ENCODE measurements at places on chromosomes 2 and 18.

GRCh38 chr2:41326851-41327250, 721.0 kb upstream of the PKDCC start:
- no peak for DNase-seq

GRCh38 chr2:10383960-10384734, 64.0 kb downstream of the ODC1 start:
- DNase-seq, result no peak

DNA sequence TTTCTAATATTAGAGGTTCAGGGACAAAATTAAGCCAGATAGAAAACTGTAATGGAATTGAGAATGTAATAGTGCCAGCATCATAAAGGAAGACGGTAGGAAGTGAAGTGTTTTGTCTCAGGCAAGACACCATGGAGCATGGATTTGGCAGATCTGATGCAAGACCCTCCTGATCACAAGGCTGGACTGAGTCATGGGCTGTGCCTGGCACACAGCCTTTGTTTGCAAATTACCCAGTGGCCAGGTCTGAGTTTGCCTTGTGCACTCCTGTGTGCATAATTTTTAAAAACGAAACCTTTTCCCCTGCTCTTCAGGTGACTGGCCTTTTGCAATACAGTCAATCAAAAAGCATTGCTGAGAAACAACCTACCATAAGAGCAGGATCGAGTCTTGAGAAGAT, 2.0 kb upstream of the UPP2 start:
- DNase-seq, result peak; percentile 31

GRCh38 chr2:161044921-161045320, 115.3 kb upstream of the TANK start:
- no peak for DNase-seq

GRCh38 chr2:11940799-11941198, 194.4 kb downstream of the LPIN1 start:
- DNase-seq, result no peak

DNA sequence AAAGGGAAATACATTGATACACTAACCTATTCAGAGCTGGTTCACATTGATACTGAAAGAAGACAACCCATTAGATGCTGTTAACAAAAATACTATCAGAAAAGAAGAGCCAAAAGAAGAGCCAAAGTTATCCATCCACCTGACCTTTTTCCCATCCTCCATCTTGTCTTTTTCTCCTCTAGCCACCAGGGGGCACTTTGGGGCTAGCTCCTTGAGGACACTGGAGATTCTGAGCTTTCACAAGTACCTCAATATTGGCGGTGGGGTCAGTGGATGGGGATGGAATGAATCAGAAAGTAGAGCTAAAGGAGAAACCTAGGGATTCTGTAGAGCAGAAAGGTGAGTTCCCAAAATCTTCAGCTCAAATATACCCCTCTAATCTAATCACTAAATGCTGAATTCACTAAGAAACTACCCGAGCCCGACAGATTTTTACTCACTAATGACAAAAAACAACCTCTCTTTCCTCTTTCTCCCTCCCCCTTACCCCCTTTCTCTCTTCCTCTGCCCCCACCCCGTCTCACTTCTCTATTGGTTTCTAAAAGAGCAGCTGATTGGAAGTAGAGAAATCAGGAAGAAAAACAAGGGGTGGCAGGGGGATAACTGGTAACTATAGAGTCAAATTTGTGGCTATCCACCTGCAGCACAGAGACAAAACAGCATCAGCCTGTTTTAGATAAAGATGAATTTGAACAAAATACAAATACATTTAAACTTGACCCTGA, 203.3 kb downstream of the TCF4 start:
- peak; percentile 58 for DNase-seq

- DNase-seq, result peak; percentile 23
Measured at GRCh38 chr2:214135966-214136365, 274.9 kb upstream of the VWC2L start.

DNA sequence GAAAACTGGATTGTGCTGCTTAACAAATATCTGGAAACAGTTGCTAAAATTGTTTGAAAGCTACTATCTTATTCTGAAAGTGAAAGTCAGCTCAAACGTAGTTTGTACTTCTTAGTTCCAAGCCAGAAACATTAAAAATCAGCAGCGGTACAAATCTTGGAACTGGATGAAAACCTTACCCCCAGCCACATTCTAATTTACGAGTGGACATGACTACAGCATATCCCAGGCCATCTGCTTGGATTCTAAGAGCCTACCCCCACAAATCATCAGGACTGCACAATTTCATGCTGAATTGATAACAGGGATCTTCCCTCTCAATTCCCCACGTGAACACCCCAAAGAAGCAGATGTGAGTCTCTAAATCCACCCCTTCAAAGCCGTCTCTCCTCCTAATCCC, 158.7 kb upstream of the NCKAP5 start:
- DNase-seq, result no peak

DNA sequence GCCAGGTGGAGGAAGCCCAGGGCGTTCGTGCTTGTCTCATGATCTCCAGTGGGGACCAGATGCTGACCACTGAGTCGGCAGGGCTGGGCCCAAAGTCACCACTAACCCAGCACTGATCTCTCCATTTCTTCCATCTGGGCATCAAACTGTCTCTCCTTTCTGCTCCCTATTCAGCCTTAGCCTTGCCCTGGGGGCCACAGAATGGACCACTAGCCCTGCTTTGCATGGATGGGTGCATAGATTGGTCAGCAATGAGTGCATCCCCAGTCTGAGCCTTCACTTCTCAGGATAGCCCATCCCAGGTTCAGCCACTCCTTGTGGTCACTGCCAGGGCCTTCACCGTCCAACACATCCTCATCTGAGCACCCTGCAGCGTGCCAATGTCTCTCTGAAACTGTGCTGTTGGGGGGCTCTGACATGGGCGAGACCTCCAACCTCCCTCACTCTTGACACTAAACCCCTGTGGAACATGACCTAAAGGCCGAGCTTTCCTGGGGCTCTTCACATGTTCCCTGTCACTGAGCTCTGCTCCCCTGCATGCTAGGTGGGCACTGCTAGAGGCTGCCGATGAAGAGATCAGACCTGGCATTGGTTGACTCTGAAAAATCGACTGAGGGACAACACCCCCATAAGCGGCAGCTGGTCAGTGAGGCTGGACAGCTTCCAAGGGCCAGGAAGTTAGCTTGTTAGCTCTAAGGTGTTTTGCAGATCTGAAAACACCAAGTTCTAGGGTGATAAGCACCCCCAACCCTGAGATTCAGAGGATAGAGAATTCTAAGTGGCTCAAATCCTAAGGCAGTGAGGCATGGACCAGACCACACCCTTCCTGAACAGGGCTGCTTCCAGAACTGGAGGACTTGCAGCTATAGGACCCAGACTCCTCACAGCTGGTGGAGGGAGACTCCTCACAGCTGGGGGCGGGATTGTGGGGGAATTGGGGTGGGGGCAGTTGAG, 61.7 kb downstream of the HS1BP3 start:
- DNase-seq, result no peak

DNA sequence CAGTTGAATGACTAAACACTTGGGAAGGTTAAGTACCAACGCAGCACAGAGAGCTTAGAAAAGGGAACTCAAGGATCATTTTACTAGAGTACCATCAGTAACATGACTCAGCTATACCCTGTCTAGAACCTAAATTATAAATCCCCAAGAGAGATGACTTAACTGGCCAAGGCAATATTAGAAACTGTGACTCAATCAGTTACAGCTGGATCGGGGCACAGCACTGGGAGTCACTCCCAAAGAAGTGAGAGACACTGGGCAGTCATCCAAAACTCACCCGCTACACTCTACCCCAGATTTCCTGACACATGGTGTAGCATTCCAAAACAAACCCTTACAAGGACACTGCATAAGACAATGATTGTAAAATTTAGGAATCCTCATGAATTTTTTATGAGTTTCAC, 17.7 kb downstream of the IWS1 start:
- peak; percentile 100 for DNase-seq

DNA sequence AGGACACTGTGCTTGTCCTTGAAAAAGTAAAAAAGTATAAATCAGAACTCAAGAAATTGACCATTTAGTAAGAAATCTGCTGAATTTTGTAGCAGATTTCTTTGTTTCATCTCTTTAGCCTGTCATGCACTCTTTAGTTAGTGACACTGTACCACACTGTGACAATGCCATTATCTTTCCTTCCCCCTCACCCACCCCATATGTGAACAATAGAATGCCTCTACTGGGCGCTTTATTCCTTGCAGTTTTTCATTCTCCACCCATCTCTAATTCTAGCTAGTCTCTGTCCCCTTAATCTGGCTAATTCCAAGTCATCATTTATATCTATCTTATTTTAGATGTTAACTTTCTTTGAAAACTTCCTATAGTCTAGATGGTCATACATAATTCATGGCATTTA, 241.0 kb downstream of the LRP1B start:
- DNase-seq, result no peak

- DNase-seq, result no peak
Measured at GRCh38 chr2:194328456-194328855, 1328.6 kb upstream of the SLC39A10 start.

DNA sequence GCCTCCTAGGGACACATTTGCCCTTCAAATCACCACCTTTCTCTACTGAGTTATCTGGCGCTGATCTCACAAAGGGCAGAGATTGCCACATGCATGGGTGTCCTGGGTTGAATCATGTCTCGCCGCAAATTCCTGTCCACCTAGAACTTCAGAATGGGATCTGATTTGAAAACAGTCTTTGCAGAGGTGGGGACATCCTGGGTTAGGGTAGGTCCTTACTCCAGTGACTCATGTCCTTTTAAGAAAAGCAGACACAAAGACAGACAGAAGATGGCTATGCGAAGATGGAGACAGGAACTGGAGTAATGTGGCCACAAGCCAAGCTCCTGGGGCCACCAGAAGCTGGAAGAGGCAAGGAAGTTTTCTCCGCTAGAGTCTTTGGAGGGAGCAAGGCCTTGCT, 197.4 kb upstream of the SMIM21 start:
- DNase-seq, result peak; percentile 96

Measured in RPMI7951 (cell line).